Aorta (tissue), 5 donors: ENCODE measurements at places on chromosomes 4 and X.

GRCh38 chr4:107618656-107619055, 101.4 kb downstream of the PAPSS1 start:
- no peak for DNase-seq

GRCh38 chrX:103107836-103108235, 14.9 kb upstream of the NXF3 start:
- DNase-seq = no peak

DNA sequence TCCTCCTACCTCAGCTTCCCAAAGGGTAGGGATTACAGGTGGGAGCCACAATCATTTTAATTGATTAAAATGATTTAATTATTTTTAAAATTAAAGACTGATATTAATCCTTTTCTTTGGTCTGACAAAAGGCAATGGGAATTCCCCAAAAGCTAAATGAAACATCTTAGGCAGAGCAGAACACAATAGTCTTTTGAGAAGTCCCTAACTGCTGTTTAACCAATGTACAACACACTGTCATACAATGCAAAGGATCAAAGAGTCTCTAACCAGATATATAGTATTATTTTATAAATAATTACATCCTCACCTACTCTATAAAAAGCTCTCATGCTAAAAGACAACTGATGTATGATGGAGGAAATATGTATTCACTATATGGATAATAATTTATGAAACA, 47.0 kb downstream of the THAP9 start:
- DNase-seq = no peak

DNA sequence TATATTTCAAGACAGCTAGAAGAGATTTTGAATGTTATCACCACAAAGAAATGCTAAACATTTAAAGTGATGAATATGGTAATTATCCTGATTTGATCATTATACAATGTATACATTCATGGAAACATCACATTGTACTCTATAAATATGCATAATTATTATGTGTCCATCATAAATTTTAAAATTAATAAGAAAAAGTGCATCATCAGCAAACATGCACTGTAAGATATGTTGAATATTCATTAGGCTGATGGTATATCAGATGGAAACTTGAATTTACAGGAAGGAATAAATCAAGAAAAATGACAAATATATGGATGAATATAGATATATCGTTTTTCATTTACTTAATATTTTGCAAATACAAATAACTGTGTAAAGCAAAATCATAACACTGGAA, 812.1 kb upstream of the INTU start:
- DNase-seq = no peak

GRCh38 chr4:40418430-40419230, 83.5 kb downstream of the CHRNA9 start:
- DNase-seq = no peak

DNA sequence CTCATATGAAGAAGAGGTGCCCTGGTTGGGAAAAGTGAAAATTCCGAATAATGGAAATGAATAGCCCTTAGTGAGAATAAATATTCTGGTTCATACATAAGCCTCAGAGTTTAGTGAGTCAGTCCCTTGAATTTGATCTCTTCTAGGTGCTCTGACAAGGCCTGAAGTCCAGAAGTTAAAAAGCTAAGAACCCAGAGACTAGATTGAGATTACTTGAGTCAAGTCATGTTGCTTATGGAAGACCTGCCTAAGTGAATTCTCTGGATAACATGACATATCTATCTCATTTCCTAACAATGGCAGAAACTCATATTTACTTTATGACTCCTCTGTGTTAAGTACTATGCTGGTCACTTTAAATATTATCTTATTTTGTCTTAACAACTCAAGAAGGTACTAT, 10.5 kb upstream of the PRSS48 start:
- DNase-seq = no peak

DNA sequence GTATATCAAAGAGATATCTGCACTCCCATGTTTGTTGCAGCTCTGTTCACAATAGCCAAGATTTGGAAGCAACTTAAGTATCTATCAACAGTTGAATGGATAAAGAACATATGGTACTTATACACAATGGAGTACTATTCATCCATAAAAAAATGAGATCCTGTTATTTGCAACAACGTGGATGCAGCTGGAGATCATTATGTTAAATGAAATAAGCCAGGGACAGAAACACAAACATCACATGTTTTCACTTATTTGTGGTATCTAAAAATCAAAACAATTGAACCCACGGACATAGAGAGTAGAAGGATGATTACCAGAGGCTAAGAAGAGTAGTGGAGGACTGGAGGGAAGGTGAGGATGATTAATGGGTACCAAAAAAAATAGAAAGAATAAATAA, 14.2 kb downstream of the IQCM start:
- no peak for DNase-seq
